ENCODE measurements at places on chromosomes 13 and 19.

- DNase-seq, result no peak
Observed at GRCh38 chr19:35029737-35030256, 473 bp upstream of the SCN1B start.

DNA sequence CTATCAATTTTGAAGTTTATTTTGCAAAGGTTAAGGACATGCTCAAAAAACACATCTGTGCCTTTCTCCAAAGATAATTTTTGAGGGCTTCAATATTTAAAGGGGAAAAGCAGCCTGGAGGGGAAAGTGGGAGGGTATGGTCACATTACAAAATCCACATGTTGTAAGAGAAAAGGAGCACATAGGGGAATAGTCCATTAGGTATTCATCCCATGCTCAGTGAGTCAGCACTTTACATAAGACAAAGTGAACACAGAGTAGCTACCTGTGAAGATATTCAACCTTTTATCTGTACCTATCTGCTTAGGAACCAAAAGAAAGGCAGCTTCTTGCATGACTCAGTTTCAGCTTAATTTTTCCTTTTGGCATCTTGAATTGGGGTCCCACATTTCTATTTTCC is 932.0 kb downstream of the SLITRK6 start:
- no peak for DNase-seq

DNA sequence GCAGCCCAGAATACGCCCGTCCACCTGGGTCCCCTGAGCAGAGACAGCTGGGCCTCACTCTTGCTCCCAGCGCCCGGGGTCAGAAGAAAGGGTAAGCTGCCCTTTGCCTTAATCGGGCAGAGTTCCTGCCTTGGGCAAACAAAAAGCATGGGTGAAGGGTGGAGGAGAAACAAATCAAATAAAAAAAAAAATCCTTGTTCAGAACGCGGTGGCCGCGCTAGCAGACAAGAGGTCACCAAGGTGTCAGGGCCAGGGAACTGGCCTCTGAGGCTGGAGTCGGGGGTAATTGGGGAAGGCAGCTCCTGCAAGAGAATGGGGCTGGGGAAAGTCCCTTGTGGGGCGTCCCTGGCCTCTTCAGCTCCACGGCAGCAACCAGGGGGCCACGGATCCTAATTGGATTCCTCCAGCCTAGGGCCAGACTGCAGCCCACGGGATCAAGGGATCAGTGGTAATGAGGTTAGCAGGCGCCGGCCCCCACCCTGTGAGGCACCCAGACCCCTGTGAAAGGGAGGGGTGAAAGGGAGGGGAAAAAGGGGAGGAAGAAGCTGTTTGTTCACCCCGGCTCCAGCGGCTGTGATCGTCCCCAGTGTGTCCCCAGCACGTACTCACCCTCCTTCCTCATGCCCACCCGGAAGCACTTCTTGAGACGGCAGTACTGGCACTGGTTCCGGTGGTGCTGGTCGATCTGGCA is 5.5 kb downstream of the NR2F6 start:
- DNase-seq, result no peak

GRCh38 chr13:109986851-109987250 is 200.5 kb upstream of the IRS2 start:
- no peak for DNase-seq

DNA sequence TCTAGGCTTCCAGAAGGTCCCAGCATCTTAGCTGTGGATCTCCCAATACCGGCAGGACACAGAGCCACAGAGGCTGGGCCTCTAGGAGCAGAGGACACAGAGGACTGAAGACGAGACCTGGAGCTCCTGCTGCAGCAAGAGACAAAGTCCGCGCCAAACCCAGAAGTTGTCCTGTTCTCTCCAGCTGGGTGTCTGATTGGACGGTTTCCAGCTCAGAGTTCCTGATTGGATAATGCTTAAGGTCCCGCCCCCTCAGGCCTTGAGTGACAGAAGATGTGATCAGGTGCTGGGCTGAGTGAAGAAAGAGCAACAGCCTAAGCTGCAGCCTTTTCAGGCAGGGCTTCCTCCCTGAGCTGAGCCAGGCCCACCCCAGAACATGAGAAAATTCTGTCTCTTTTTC is 59.9 kb upstream of the ZNF85 start:
- no peak for DNase-seq
